ENCODE measurements at places on chromosomes 13 and 19.

DNA sequence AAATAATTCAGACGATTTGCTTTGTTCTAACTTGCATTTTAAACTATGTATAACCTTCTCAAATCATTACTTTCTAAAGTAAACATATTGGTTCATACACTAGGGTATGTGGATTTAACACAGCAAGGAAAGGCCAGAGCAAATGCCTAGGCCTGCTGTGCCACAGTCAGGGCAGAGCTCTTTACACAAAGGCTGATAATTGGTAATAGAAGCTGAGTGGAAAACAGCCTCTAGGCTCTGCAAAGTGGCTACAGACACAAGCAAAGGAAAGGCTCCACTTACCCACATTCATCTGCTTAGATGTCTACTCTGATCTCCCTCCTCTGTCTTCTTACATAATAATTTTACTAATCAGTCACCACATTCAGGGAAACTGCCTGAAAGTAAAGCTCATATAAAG lies 382.9 kb downstream of the OLFM4 start:
- DNase-seq, result no peak

DNA sequence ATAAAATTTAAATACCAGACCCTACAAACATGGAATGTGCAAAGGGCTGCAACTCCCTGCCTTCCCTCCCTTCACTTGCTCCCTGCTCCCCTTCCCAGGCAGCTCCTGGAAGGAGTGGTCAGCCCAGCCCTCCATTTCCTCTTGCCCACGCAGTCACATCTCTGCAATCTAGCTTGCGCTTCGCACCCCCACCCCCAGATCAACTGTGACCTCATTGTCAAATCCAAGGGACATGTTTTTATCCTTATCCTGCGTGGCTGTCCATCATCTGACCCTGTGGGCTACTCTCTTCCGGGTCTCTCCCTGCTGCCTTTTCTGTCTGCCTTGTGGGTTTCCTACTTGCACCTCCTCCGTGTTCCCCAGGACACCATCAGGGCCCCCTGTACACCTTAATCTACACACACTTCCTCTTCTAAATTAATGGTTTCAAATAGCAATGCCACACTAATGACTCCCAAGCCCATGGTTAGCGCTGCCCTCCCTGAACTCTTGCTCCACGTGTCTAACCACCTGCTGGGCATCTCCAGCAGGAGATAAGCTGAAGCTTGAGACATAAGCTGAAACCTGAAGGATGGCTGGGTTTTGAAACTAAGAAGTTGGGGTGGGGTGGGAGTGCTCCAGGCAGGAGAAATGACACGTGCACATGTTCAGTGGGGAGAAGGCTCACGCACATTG lies 118.3 kb downstream of the USP12 start:
- DNase-seq, result no peak

DNA sequence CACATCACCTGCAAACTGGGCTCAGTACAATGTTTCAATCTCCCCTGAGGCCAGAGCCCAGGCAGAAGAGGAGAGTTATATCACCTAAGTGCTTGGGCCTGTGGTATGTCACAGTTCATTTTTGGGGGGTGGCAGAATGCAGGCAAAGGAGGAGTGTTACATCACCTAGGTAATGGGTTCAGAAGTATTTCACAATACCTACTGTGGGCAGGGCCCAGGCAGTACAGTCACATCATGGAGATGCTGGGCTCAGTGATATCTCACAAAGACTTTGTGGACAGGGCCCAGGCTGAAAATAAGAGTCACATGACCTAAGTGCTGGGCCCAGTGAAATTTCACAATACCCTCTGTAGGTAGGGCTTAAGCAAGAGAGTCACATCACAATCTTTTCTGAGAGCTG lies 12.7 kb upstream of the ZNF728 start:
- no peak for DNase-seq

DNA sequence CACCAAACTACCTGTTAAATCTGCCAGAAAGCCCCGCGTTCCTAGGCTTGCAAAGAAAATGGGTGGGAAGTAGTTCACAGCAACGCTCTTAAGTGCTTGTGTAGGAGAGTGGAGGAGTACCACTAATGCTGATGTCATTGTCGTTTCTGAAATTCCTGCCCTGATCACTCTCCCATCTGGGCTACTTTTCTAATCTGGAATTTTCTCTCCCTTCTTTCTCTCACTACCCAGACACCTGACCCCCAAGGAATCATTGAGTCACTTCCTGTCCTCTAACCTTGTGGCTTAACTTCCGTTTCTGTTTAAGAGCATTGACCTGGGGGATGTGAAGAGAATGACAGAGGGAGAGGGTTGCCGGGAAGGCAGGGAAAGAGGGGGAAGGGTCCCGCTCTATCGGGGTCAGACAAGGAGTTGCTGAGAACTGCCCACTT lies 98.7 kb downstream of the STARD13 start:
- DNase-seq, result no peak

DNA sequence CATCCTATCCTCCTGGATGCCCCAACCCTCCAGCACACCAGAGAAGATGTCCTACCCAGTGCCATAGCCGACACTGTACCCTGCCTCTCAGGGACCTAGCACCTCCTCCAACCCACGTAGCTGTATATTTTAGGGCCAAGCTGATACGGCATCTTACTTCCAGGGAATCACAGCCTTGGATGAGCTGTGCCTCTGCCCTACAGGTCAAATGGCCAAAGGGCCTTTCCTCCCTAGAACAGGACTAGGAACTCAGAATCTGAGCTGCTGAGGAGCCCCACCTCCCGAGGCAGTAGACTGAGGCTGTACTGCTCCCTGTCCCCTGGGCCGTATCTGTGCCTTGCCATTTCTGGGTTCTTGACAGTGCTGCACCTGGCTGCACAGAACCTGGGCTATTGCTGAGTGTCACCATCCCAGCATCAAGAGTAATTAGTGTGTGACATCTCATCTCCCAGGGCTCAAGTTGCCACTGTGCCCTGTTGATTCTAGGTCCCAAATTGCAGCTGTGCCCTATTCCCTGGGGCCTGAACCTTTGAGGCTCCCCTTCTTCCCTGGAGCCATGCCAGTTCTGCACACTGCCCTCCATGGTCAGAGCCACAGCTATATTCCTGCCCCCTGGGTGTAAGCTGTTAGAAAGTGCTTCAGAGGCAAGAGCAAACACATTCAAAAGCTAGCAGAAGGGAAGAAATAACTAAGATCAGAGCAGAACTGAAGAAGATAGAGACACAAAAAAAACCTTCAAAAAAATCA lies 41.0 kb downstream of the VWA8 start:
- DNase-seq, result no peak

- no peak for DNase-seq
These were observed 874.9 kb downstream of the EFNB2 start for GRCh38 chr13:105660561-105660960.

Data from CD4-positive, alpha-beta T cell treated with Interleukin-17A for 4 hours (primary cell).